Renal cortical epithelial cell (primary cell): ENCODE measurements at places on chromosomes 13 and 19. TPM values are rescaled to one million over a fixed set of nuclear protein-coding genes. Genes with fewer than 3 reads are reported as not detected.

DNA sequence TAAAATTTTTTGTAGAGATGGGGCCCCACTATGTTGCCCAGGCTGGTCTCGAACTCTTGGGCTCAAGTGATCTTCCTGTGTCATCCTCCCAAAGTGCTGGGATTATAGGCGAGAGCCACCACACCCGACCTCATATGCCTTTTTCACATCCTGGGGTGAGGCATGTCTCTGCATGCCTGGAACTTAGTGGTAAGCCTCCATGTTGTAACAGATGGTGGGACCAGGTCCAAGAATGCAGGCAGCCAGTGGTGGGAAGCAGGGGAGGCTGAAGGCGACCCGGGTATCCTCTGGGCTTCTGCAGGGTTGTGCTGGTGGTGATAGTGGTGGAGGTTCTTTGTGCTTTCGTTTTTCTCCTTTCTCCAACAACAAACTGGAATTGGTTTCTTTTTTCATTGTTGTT lies 30.1 kb upstream of the CCDC124 start:
- peak; percentile 4 for DNase-seq

GRCh38 chr13:28704919-28705318 lies 13.9 kb downstream of the SLC46A3 start:
- DNase-seq, result no peak

- DNase-seq, result no peak
Measured at GRCh38 chr13:103134271-103134670, 68.1 kb upstream of the SLC10A2 start.

GRCh38 chr13:36763126-36763722 lies 55.8 kb upstream of the RFXAP start:
- DNase-seq, result no peak

DNA sequence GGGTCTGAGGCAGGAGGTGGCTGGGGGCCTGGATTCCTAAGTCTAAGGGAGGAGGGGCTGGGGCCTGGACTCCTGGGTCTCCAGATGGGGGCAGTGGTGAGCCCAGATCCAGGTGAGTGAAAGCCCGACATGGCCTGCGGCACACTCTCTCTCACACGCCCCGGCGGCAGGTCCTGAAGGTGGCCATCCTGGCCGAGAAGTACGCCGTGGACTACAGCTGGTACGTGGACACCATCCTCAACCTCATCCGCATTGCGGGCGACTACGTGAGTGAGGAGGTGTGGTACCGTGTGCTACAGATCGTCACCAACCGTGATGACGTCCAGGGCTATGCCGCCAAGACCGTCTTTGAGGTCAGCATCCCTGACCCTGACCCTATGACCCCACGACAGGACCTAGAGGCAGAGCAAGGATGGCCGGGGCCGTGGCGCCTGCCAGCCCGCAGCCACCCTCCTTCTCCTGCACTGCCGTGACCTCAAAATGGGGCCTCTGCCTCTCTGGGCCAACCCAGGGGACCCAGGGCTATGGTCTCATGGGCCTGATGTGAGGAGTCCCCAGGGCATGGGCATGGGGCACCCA lies 13.2 kb downstream of the FUZ start:
- DNase-seq, result no peak

DNA sequence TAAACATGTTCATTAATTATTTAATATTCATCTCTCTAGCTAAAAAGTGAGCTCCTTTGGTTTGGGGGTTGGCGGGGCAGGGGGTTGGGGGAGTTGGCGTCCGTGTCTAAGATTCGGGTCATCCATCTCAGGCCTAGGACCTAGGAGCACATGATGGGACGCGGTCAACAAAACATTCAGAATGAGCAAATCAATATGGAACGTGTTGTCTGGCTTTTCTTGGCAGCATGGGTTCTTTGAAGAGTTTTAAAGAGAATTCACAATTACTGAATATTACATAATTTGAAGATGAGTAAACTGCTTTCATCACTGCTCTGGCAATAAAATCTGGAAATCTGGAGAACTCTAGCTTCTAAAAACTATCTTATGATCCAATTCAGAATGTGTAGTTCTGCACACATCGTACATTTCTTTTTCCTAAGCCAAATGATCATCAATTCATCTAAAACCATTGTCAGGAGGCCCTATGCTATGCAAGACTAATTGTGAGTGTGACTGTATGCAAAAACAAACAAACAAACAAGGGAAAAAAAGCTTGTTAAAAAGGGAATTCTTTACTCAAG lies 5.4 kb upstream of the ARGLU1 start:
- DNase-seq, result no peak

DNA sequence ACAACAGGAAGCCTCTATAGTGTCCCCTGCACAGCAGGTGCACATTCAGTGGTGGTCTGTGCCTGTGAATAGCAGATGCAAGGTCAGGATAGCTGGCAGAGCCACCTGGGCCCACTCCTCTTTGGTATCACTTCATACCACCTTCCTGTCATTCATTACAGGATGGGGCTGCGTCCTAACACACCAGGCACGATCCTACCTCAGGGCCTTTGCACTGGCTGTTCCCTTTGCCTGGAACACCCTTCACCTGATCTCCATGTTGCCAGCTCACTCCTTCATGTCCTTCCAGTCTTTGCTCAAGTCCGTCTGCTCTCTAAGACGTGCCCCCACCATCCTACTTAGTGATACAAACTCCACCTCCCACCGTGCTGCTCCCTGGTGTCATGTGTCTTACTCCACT lies 4.6 kb upstream of the LPAR2 start:
- no peak for DNase-seq

- DNase-seq, result peak; percentile 50
Measured at GRCh38 chr13:22839603-22840530, 340.9 kb upstream of the SGCG start.

DNA sequence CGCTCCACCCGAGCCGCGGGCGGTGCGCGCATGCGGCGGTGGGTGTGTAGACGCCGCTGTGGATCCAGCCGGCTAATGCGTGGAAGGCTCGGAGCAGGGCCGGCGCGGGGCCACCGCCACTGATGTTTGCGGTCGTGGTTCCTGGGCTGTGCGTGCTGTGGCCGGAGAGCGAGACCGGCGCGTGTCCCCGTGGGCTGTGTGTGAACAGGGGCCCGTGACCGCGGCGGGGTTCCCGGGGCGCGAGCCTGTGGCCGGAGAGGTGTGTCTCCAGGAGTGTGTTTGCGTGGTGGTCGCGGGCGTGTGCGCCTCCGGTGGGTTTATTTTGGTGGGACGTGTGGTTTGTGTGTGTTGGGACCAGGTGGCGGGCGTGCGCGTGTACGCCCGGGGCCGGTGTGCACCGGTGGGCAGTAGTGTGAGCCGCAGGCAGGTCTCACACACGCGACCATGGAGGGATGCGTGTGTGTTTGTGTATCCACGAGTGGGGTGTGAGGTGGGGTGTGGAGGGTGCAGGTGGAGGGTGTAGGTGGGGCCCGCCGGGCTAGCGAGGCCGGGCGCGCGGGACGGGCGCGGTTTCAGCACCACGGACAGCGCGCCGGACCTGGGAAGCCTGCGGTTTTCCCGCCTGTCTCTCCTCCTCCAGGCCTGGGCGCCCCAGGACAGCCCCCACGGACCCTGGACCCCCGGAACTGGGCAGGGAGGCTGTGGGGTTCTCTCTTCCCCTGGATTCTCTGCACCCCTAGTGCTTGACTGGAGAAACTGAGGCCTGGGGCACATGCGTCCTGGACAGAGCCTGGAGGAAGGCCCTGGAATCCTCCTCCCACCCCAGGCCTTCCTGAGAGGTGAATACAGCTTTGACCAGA lies 1.6 kb downstream of the HCN2 start:
- no peak for DNase-seq

The CYP4F2 gene
- 0.05 and 1.9 TPM in 2 replicates for total RNA-seq

The TYK2 gene
- total RNA-seq, result 66.7 and 74.2 TPM in 2 replicates
